ENCODE measurements at places on chromosomes 7 and 10.
A peak's percentile ranks its signal among the peaks of the same experiment; 100 is the strongest.

GRCh38 chr10:101141616-101142532 lies 10.8 kb downstream of the TLX1 start:
- peak; percentile 88 for DNase-seq

- DNase-seq, result no peak
Measured at GRCh38 chr7:105974471-105974870, 11.4 kb downstream of the CDHR3 start.

DNA sequence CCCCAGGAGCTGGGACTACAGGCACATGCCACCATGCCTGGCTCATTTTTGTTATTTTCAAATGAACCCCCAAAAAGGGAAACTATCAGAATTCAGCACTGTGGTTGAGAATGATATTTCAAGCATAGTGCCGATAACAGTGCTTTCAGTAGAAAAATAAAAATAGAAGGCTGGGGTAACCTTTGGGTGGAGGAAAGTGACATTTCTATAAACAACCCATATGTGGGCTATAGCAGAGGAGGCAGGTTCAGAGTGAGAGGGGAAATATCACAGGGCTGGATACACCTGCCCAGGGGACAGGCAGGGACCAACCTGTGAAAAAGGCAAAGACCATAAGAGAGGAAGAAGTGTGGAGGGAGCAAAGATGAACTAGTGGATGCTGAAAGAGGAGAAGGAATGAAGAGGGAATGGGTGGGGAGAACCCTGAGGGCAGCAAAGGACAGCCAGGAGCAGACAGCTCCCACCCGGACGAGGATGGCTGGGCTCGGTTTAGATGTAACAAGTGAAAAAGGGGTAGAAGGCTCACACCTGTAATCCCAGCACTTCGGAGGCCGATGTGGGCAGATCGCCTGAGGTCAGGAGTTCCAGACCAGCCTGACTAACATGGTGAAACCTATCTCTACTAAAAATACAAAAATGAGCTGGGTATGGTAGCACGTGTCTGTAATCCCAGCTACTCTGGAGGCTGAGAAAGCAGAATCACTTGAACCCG lies 56.5 kb downstream of the MAP3K8 start:
- no peak for DNase-seq

DNA sequence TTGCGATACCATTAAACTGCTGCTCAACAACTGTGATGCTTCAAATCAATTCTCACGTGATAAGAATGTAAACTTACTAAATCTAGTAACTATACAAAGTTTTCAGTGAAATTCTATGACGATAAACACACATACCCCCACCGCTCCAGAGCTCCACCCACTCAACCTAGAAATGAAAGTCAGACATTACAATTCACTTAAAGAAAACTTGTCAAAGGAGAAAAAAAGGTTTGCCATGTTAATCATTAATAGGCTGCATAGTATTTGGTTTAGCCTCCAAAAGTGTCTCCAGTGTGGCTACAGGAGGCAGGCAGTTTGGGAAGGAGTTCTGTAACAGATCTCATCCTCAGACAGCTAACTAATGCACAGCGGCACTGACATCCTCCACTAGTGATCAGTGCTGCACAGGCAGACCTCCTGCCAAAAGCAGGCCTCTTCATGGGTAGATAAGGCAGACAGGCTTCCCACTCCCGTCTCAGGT lies 3.1 kb downstream of the HERPUD2 start:
- peak; percentile 49 for DNase-seq

- DNase-seq, result no peak
Measured at GRCh38 chr10:2953495-2953894, 113.9 kb upstream of the PFKP start.

GRCh38 chr10:123521556-123521955 lies 144.6 kb upstream of the GPR26 start:
- no peak for DNase-seq

DNA sequence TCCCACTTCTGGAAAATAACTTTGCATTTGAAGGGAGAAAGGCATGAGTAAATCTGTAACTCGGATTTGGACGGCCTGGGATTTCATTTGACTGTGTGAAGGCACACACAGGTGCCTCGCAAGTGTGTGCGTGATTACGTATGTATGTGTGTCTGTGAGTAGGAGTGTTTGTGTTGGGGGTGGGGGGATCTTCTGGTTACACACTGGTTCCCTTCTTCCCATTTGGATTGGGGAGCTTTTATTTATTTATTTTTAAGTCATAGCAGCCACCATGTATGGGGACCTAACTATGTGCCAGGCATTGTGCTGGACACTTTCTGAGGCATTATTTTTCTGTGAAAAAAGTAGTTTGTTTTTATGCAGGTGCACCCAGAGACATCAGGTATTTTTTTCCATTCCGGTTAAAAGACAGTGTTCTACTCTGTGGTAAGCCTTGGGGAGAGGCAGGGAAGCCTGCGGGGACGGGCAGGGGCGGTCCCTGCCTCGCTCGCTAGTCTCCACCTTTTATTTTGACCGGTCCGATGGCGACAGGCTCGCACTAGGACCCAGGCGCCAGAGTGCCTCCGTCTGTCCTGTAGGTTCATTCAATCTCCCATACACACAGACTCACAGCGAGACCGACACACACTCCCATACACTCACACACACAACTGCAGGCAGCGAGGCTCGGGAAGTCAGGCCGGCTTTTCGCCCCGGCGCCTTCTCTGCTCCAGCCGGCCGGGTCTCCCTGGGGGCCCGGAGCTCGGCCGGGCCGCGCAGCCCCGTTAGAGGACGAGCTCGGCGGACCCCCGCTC lies at the start of gene MXI1:
Gene MXI1 (plus strand): TSS at position 595 of the 794 bp plus-strand sequence. CDS start 204 bp downstream, outside the sequence.
- DNase-seq, result peak; percentile 65

DNA sequence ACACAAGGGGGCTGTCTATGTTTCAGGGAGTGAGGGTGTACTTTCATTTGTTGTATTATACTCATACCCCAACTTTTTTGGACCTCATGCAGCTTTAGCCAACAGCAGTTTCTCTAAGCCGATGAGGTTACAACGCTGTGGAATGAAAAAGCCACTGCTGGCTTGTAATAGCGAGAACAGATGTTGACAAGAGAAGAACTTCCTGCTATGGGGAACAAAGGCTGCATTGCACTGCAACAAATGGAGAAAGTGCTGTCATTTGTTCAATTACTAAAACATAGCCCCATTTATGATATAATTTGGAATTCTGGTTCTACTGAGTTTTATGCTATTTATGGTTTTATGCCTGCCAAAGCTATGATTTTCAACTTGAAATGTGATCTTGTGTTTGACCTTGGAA lies 104.2 kb upstream of the TMEM72 start:
- DNase-seq, result no peak

GRCh38 chr10:63929831-63930467 lies 408.7 kb downstream of the REEP3 start:
- DNase-seq, result no peak

GRCh38 chr10:113643183-113643582 lies 20.7 kb downstream of the NRAP start:
- no peak for DNase-seq
